ENCODE measurements at places on chromosomes 3 and 15. TPM values are rescaled to one million over a fixed set of nuclear protein-coding genes. Genes with fewer than 3 reads are reported as not detected.

Gene PAK6
- total RNA-seq, result 8.4 TPM

Gene GCSAM
- not detected for total RNA-seq

Gene ISL2
- total RNA-seq, result not detected

Gene PLSCR2
- 5.1 TPM for total RNA-seq
